ENCODE measurements at places on chromosomes 2 and 18. TPM values are rescaled to one million over a fixed set of nuclear protein-coding genes. Genes with fewer than 3 reads are reported as not detected.

DNA sequence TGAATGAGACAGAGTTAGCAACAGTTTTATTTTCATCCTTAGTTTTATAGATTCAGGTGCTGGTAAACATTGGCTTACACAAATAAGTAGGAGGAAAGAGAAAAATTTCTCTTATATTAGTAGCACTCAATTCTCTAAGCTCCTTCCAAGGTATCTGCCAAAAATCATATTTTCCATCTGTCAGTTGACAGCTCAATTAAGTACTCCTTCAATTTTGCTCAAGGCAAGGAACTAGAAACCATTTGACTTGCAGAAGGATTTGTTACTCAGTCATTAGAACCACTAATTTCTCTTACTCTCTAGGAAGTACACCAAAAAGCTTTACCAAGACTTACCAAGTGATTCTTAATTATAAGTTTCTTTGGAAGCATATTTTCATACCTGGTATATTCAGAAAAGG is 101.4 kb upstream of the ATP8B1 start:
- no peak for DNase-seq

Gene GAL3ST2
- total RNA-seq: 1.6 TPM

Gene SF3B6
- total RNA-seq: 129 TPM

Gene FLACC1
- 0.39 TPM for total RNA-seq

DNA sequence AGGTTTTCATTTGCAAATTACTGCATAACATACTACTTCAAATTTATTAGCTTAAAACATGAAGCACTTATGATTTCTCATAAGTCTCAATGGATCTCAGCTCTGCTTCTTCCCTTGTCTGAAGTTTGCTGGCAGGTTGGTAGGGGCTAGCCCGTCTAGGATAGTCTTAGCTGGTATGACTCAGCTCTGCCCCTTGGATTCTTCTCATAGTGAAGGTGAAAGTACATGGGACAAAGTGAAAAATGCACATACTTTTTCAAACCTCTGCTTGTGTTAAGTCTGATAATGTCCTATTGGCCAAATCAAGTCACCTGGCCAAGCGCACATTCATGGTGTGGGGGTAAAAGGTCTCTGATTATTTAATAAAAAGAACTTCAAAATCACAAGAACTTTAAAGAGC is 184.8 kb upstream of the VWC2L start:
- no peak for DNase-seq

Gene SERPINB11
- not detected for total RNA-seq
